Stimulated activated CD4-positive, alpha-beta T cell treated with anti-CD3 and anti-CD28 coated beads, Interleukin-1b, Interleukin-23, amount 100 ng/mL, for 24 hours (primary cell): ENCODE measurements at places on chromosomes 5 and 9.

DNA sequence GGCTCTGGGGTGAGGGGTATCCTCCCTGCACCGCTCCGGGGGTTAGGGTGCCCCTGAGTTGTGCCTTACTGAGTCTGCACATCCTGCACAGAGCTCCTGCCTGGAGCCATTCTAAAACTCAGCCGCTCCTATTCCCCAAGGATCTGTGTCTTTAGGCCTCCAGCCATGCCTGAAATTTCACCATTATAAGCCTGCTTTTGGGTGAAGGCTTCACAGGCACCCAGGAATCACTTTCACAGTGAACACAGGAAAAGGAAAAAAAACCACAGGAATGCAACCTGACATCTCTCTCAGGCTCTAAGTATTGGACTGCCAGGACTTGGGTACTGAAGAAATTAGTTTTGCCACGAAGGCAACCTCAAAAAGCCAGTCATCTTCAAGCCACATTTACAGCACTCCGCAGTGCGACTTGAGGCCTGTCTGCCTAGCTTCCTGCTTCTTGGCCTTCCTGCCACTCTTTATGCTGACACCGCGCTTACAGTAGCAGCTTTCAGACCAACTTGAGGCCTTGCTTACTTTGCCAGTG is 30.9 kb downstream of the GALNT10 start:
- no peak for DNase-seq

- DNase-seq: no peak
Measured at GRCh38 chr9:21690561-21690960, 111.9 kb upstream of the MTAP start.

GRCh38 chr5:32047056-32047455 is 127.1 kb downstream of the GOLPH3 start:
- DNase-seq: no peak

DNA sequence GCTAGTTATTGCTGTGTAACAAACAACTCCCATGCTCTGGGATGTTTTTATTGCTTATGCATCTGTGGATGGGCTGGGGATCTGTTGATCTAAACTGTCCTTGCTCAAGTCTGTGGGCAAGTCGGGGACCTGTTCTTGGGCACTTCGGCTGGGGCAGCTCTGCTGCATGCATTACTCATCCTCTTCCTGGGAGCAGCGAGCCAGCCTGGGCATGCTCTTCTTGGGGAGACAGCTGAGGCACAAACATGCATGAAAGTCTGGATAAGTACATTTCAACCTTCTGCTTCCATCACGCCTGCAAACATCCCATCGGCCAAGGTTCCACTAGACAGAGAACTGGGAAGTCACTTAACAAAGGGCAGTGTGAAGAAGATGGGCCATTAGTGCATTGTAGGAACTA is 66.3 kb downstream of the ANKRD33B start:
- no peak for DNase-seq

DNA sequence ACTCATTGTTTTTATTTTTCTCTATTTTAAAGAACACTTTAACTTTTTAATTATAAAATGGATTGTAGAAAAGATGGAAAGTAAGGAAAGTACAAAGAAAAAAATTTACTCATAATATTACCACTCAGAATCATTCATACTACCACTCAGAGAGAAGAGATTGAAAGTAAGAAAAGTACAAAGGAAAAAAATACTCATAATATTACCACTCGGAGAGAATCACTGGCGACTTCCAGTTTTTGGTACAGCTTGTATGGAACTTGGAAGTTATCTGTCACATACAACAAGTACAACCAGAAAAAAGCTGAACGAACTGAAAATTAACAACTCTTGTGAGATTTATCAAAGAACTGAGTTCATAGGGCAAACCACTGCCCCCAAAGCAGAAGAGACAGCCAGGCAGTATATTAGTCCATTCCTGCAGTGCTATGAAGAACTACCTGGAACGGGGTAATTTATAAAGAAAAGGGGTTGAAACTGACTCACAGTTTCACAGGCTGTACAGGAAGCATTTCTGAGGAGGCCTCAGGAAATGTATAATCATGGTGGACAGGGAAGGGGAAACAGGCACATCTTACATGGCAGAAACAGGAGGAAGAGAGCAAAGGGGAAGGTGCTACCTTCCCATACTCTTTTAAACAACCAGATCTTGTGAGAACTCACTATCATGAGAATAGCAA is 183.9 kb downstream of the SMARCA2 start:
- no peak for DNase-seq

GRCh38 chr5:97075649-97076048 is 66.8 kb downstream of the LIX1 start:
- DNase-seq: no peak

DNA sequence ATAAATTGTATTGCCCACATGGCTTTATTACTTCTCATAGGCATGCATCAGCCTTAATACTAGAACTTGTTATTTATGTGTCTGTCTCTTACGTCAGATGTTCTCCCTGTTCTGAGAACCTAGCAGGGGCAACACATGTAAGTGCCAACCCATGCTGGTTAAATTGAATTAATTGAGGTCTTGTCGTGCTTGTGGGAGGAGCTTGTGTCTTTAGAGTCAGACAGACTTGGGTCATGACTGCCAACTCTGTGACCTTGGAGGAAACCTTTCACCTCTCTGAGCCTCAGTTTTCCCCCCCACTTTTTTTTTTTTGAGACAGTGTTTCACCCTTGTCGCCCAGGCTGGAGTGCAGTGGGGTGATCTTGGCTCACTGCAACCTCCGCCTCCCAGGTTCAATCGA is 2.2 kb upstream of the MEGF9 start:
- DNase-seq: no peak

DNA sequence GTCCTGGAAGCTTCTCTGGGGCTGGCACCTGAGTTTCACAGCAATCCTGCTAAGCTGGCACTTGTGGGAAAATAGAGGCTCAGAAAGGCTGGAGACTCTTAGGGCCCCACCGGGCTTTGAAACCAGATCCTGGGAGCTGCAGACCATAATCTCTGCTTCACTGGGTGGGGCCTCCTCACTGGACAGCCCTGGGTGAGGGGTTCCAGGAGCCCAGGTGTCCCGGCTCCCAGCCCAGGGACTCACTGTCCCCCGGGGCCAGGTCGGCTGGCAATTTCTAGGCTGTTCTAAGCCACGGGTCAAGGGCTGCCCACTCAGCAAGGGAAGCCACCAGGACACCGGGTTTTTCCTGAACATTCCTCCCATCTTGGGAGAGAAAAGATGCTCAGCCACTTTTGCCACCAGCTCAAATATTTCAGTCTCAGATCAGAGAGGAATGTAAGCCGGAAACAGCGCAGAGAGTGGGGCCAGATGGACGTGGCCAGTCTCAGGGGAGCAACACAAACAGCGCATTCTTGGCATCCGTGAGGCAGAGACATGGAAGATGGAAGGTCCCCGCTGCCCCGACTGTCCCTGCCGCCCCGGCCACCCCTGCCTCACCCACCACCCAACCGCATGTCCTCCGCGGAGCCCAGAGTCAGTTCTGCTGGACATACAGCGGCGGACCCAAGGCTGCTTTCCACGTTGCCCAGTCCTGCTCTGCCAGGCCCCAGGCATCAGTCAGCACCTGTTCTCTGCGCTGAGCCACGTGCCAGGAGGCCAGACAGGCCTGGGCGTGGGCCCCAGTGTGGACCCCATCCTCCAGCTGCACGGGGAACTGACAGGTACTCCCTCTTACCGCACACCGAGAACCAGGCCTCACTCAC is 72.6 kb downstream of the VAV2 start:
- DNase-seq: no peak

DNA sequence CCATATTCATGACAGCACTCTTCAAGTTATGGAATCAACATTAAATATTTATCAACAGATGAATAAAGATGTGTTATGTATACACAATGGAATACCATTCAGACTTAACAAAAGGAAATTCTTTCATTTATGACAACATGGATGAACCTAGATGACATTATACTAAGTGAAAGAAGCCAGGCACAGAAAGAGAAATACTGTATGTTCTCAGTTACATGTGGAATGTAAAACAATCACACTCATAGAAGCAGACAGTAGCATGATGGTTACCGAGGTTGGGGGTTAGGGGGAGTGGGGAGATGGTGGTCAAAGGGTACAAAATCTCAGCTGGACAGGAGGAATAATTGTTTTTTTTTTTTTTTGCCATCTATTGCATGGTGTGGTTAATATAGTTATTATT is 431.9 kb downstream of the DMAC1 start:
- no peak for DNase-seq

DNA sequence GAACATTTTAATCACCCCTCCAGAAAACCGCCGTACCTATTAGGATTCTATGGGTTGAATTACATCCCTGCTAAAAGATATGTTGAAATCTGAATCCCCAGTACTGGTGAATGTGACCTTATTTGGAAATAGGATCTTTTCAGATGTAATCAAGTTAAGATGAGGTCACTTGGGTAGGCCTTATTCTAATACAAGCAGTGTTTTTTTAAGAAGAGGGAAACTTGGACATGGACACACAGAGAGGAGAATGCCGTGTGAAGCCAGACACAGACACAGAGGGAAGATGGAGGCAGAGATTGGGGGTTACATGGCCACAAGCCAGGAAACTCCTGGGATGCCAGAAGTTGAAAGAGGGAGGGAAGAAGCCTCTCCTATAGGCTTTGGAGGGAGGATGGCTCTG is 183.5 kb downstream of the GNA14 start:
- DNase-seq: no peak

- no peak for DNase-seq
Measured at GRCh38 chr9:83956086-83956435, 24.0 kb downstream of the HNRNPK start.

DNA sequence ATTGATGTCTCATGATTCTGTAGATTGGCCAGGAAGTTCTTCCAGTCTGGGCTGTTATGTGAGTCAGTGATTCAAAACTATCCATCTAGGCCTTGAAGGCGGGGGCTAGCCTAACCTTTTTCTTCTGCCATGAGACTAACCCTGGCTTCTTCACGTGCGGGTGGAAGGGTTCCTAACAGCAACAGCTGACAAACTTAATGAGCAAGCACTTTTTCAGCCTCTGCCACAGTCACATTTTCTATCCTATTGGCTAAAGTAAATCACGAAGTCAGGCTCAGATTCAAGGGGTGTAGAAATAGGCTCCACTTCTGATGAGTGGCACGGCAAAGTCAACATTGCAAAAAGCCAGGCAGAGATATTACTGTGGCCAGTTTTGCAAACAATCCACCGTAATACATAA is 68.4 kb downstream of the STK32A start:
- no peak for DNase-seq

DNA sequence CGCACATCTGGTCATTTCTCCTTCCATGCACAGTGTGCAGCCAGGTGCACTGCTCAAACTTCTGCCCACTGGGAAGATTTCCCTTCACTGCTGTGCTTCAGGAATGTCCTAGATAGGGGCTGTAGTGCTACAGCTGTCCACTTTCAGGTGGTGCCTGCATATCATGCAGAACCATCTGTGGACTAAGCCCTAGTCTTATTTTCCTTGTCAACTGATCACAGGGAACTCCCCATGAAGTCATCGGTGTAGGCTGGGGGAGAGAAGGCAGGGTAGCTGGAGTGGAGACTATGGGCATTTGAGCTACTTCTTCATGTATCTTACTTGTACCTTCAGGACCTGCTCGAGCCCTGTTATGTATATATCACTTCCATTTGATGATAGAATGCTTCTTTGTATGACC is 150.9 kb upstream of the PLCXD3 start:
- DNase-seq: no peak

GRCh38 chr5:145718956-145719355 is 116.2 kb downstream of the PRELID2 start:
- DNase-seq: no peak

- no peak for DNase-seq
Measured at GRCh38 chr9:129484352-129485000, 136.4 kb downstream of the C9orf50 start.

DNA sequence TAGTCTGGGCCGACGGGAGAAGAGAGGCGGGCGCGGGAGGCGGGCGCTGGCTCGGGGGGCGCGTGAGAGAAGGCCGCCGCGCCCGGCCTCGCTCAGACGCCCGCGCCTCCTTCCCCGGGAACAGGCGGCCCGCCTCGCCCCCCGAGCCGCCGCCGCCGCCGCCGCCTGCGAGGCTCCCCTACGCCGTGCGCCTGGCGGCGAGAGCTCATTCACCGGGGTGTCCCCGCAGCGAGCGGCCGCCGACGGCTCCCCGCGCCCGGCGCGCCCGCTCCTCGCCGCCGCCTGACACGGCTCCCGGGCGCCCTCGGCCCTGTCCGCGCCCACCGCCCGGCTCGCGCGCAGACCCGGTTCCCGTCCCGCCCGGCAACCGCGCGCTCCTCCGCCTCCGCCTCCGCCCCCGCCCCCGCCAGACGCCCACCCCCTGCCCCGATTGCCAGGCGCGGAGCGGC is at the start of gene GNAQ:
Gene GNAQ (minus strand): TSS at position 368 of the 449 bp plus-strand sequence. CDS start 576 bp downstream, outside the sequence.
- no peak for DNase-seq

GRCh38 chr9:119435076-119435475 is 65.8 kb upstream of the BRINP1 start:
- DNase-seq: no peak

DNA sequence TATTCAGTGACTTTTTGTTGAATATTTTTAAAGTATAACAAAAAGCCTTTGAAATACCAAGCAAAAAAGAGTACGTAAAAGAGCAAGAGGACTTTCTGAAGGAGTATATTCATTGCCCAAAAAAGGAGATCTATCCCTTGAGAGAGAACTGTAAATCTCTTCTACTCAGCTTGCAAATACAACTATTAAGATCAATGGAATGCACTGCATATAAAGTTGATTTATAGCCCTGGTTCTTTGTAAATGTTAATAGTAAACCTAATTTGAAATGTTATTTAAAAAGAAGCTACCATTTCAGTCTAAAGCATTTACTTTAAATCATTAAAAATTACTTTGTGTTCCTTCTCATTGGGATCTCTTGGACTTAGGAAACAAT is 168.1 kb downstream of the PDE4D start:
- no peak for DNase-seq

DNA sequence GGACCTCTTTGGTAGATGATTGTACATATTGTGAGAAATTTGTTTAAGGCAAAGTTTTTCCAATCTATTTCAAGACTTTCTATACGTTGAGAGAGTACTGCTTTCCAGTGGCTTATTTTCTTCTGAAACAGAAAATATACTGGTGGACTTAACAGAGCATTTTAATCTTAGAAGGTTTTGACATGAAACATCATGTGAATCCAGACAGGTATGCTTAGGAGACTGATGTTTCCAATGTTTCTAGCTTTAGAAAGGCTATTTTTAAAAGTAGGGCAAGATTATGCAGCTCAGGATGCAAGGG is 71.0 kb downstream of the PIK3R1 start:
- no peak for DNase-seq

- no peak for DNase-seq
Measured at GRCh38 chr9:93376411-93376810, 75.1 kb upstream of the FAM120A start.

GRCh38 chr5:172410662-172411483 is 43.5 kb downstream of the SH3PXD2B start:
- DNase-seq: no peak

GRCh38 chr9:78775211-78775610 is 478.3 kb downstream of the PSAT1 start:
- no peak for DNase-seq
